ENCODE measurements at places on chromosomes 11 and 22.

DNA sequence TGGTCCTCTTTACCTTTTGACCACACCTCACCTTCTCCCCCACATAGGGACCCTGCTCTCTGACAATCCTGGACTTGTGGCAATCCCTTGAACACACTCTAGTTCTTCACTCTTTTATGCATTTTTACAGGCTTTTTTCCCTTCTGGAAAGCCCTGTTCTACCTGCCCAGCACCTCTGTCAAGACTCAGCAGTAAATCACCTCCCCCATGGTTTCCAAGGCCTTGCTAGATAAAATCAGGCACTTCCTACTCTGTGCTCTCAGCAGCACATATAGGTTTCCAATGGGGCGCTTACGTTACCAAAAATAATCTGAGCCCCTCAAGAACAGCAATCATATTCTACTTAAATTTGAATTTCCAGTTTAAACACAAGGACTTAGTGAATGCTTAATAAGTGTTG lies 53.9 kb downstream of the ETS1 start:
- H3K27ac ChIP-seq: no peak overlapping the region
- H3K4me1 ChIP-seq: no peaks in the 10 kb centered on the region
- no peak for DNase-seq

- H3K27ac ChIP-seq: no peak overlapping the region
- H3K4me1 ChIP-seq: peaks cover 3% of the 10 kb centered on the region
- DNase-seq: no peak
- H3K4me3 ChIP-seq: no peak overlapping the region
- peaks cover 3% of the 10 kb centered on the region for H3K27me3 ChIP-seq
Measured at GRCh38 chr22:22906907-22907550, 19.4 kb downstream of the IGLL5 start.

DNA sequence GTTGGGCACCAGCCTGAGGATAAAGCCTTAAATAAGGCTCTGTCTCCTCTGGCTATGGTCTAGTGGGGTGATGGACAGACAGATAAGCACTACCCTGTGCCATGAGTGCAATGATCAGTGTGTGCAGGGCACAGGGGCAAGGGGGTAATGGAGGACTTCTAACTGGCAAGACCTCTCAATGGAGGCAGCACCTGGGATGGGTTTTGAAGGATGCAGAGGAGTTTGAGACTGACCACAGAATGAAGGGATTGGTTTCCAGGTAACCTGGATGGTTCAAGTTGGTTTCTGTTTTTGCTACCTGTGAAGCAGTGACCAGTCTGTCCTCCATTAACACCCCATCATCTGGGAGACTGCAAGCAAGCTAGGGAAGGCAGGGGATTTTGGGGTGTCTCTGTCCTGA lies 27.8 kb upstream of the PICK1 start:
- no peak for DNase-seq
- no peaks in the 10 kb centered on the region for H3K27me3 ChIP-seq
- H3K4me1 ChIP-seq: peaks cover 17% of the 10 kb centered on the region
- H3K36me3 ChIP-seq: no peaks in the 10 kb centered on the region

GRCh38 chr11:10107497-10107896 lies 186.5 kb downstream of the SBF2 start:
- H3K4me1 ChIP-seq: no peaks in the 10 kb centered on the region
- no peaks in the 10 kb centered on the region for H3K27me3 ChIP-seq
- H3K36me3 ChIP-seq: no peaks in the 10 kb centered on the region
- no peak overlapping the region for H3K4me3 ChIP-seq
- H3K27ac ChIP-seq: no peak overlapping the region

- no peak overlapping the region for H3K27ac ChIP-seq
- no peak for DNase-seq
- H3K27me3 ChIP-seq: peaks cover 3% of the 10 kb centered on the region
- H3K4me1 ChIP-seq: no peaks in the 10 kb centered on the region
Measured at GRCh38 chr11:45757672-45758071, 47.3 kb upstream of the SLC35C1 start.
